Mucosa of gallbladder (tissue), 1 donor: ENCODE measurements at places on chromosomes 7 and 10.
A peak's percentile ranks its signal among the peaks of the same experiment; 100 is the strongest.

- no peak for DNase-seq
Observed at GRCh38 chr10:14518149-14518548, 187.4 kb upstream of the FRMD4A start.

DNA sequence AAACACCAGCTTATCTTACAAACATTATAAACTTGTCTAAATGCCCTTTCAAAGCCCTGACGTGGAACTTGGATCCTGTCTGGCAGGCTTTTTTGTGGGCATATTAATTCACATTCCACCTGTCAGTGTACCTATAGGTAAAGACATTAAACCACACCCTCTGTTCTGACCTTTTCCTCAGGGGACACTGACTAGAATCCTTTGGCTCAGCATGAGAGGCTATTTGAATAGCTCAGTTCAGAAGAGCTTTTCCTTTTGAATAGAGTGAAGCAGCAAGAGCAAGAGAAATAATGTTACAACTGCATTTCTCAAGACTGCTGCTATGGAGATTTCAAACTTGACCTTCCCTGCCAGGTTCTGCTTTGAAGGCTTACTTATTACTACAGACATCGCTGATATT lies 76.9 kb downstream of the CYP51A1 start:
- peak; percentile 63 for DNase-seq

- no peak for DNase-seq
Observed at GRCh38 chr7:107185716-107186115, 16.9 kb downstream of the HBP1 start.

- DNase-seq, result peak; percentile 62
Observed at GRCh38 chr7:73706126-73707044, 13.1 kb downstream of the STX1A start.

DNA sequence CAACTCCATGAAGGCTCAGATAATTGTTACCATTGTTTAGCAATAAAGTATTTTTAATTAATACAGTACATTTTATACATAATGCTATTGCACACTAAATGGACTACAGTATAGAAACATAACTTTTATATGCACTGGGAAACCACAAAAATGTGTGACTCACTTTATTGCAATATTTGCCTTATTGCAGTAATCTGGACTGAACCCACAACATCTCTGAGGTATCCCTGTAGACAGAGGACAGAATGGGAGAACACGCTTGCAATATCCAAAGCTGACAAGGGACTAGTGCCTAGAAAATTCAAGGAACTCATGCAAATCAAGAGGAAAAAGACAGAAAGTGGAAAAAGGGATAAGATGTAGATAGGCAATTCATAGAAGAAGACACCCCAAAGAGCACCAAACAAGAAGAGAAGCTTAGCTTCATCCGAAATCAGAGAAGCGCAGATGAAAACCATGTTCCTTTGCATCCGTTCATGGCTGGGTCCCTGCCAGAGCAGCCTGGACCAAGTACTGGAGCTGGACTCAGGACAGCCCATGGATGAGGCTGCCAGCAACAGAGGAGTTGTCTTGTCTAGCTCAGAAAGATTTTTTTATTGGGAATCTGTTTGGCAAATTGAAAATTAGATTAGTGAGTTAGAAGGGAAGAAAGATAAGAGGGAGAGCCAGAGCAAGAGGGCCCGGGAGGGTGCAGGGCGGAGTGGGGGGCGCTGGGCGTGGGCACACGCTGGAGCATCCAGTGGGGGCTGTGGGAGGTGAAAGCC lies 16.0 kb upstream of the GALNTL5 start:
- peak; percentile 40 for DNase-seq

GRCh38 chr10:27158421-27158820 lies 3.3 kb downstream of the MASTL start:
- no peak for DNase-seq

GRCh38 chr7:150657526-150657925 lies 25.3 kb upstream of the GIMAP6 start:
- no peak for DNase-seq

- DNase-seq, result no peak
Observed at GRCh38 chr7:27910326-27910725, 170.4 kb downstream of the TAX1BP1 start.

DNA sequence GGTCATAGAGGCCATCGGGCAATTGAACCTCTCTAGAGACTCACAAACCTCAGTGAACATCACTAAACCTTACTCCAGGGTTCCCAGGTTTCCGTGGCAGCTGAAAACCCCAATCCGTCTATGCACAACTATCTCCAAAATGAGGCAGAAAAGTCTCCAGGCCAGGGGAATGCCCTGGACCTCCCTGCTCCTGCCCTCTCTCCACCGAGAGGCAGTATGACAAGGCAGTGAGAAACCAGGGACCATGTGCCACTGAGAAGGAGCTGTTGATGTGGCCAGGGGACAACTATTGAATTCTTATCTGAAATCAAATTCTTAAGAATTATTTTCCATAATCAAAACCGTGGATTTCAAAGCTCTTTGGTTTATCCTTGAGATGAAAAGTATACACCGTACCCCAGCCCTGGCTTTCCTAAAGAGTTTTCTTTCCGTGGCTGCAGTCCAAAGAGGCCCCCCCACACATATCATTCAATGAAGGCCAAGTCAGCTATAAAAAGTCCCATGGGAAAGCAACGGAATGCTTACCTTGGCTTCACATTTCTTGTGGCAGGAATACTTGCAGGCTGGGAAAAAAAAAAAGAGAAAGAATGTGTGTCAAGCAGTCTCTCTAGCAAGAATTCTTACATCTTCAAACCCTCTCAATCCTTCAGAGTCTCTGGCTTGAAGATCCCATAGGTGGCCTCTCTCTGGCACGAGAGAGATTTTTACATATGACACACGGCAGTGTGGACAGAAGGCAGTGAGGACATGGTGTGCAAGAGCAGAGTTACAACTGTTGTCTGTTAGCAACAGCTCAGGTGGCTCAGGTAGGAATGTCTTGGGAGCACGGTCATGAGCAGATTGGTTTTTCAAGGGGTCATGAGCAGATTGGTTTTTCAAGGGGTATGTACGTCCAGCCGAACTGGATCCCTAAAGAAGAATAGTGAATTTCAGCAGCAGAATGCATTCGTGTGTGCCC lies 75.2 kb downstream of the TNS3 start:
- no peak for DNase-seq

- DNase-seq, result no peak
Observed at GRCh38 chr10:94016727-94017714, 23.3 kb downstream of the PLCE1 start.

DNA sequence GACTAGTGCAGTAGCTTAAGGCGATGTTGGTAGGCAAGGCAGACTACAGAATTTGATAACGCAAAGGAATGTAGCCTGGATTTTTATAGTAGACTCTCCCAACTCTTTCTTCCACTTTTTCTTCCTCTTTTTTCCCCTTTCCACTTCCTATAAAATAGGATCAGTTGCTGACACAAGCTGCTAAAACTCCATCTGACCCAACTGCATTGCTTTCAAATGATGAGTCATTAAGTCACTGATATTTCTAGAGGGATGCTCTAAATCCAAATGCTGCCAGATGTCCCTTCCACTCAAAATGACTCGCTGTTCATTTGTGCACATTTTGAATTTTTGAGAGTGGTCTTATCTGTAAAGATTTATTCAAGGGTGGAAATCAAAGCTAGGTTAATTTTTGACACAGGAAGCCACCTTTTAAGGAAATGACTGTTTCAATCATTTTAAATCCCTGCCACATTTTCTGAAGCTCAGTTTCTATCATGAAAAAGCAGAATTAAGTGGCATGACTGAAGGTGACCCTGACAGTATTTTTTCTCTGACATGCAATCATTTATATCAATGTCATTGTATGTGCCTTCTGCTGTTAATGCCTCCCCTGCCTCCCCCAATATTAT lies 25.8 kb upstream of the SFMBT2 start:
- no peak for DNase-seq

DNA sequence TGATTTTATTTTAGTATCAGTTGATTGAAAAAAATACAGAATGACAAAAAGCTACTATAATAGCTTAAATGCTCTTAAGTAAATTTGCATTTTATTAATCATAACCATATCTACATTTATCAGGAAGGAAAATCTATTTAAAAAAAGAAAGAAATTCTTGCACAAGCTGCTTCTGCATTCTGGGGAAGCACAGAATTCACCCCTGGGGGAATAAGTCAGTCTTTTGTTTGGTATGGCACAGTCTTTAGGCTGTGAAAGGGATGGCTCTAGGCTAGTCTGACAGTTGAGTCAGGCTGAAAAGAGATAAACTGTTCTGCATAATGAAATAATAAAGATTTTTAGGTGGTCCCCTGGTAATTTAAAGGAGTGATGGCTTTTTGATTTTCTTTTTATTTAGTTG lies 37.9 kb downstream of the HTR7 start:
- DNase-seq, result no peak

DNA sequence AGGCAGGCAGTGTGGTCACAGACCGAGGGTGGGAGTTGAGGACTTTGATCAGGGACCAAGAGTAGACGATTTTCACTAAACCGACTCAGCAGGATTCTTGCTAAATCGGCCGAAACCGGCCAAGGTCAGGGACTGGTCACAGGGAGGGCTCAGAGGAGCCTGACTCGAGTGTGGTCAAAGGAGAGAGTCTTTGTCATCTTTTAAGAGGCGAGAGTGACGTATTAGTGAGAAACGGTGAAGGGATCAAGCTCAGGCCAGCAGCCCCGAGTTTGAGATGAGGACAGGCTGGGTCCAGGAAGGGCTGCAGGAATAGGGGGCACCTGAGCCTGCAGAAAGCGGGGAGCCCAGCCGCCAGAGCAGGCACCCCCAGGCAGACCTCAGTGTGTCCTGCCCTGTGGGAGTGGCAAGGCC lies 41.6 kb upstream of the FAM20C start:
- DNase-seq, result peak; percentile 13

- DNase-seq, result no peak
Observed at GRCh38 chr10:96387161-96387560, 28.4 kb upstream of the OPALIN start.

DNA sequence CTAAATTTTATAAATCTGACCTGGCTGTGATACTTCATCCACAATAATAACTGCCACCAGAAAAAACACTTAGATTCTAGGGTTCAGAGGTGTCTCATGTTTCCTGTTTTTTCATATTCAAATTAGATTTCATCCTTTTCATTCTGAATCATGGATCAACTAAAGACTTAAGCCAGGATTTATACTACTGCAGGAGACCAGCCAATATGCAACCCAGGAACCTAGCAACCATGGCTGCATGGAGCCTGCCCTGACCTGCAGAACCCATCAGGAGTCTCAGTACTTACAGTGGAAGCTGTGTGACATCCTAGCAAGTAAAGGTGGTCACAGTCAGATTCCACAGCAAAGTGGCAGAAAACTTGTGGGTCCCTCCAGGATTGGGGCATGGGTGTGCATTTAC lies 40.5 kb upstream of the RNF148 start:
- no peak for DNase-seq

- no peak for DNase-seq
Observed at GRCh38 chr10:35129185-35129674, 2.6 kb downstream of the CREM start.

DNA sequence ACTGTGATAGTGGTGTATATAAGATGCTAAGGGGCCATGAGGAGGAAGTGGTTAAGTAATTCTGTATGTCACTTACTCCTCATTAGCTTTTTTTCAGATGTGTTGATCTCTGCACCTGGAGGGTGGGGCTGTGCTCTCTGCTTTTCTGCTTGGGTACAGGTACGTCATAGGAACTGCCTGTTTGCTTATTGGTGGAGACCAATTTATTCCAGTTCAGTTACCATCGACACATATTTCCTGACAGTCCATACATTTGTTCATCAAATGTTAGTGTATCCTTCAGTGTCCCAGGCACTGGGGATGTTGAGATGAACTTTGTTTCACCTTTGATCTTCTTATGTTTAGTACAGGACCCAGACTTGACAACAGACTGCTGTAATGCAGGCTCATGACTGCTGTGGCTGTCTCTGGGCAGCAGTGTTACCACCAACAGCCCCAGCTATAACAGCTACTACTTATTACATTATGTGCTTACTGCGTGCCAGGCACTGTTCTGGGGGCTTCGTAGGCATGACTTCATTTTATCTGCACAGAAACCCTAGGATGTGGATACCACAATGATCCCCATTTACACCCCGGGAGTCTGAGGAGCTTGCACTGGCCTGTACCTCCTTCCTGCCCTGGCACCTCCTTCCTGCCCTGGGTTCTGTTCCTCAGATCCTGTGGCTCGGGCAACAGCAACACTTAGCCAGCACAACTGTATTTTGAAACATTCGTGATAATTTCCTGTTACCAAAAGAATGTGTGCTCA lies 87.4 kb downstream of the BUB3 start:
- DNase-seq, result no peak

DNA sequence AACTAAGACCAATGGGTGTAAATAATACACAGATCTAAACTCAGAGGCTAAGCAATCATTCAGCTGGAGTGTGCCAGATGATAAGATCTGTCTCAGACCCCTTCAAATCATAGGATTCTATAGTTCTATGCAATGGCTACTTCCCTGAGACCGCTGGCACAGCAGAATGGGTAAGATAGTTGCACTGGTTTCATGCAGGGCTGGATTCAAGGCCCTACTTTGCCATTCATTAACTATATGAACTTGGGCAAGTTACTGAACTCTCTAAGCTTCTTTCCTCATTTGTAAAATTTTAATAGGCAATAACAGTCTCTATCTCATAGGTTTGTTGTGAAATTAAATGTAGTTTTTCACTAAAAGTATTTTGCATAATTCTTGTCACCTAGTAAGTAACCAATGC lies 62.0 kb downstream of the TFEC start:
- no peak for DNase-seq

DNA sequence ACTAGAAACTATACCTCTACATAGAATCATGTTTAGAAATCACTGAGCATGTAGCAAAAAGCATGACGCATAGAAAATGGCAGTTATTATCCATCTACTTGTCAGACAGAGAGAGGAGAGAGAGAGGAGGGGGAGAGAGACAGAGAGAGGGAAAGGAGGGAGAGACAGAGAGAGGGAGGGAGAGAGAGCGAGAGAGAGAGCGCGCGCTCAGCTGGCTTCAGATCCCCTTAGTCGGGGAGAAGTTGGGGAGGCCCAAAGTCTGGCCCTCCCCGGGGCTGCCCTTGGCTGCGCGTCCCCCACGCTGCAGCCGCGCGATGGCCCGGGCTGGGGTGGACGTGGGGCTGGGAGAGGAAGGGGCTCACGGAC lies 37.0 kb downstream of the CNPY1 start:
- DNase-seq, result no peak

DNA sequence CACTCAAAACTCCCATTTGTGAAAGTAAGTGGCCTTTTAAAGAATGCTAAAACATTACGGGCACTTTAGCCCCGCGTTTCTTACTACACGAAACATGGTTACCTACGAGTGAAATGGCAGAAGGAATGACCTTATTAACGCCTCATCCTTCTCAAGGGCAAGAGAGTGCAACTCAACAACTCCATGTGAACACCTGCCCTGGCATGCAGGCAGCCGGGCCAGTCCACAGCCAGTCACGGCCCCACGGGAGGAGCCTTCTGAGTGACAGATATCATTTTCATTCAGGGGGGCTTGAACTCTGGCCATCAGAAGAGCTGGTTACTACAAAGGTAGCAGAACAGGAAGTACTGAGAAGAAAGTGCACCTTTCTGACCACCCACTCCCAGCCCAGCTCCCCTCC lies 236.1 kb downstream of the PTPRN2 start:
- DNase-seq, result peak; percentile 1

GRCh38 chr7:11625669-11626068 lies 206.3 kb downstream of the THSD7A start:
- peak; percentile 42 for DNase-seq

GRCh38 chr7:139125657-139126056 lies 16.1 kb upstream of the ZC3HAV1 start:
- DNase-seq, result no peak
